ENCODE measurements at places on chromosomes 5 and 9. TPM values are rescaled to one million over a fixed set of nuclear protein-coding genes. Genes with fewer than 3 reads are reported as not detected.

Gene PCDHA1
- total RNA-seq = not detected

Gene ORM2
- not detected for total RNA-seq

Gene TAF11L10
- 0.39 TPM for total RNA-seq

Gene RMRP
- total RNA-seq = 39,103 TPM

Gene ARSK
- total RNA-seq = 9.7 TPM

Gene CD274
- 2.3 TPM for total RNA-seq

Gene OBP2B
- total RNA-seq = not detected

Gene IL5
- total RNA-seq = not detected

Gene GZMA
- total RNA-seq = not detected

Gene DMRT2
- total RNA-seq = 0.39 TPM

Gene ZNF883
- total RNA-seq = 4.7 TPM

Gene SHISAL2B
- not detected for total RNA-seq

Gene WDR41
- total RNA-seq = 108 TPM

Gene SOX30
- not detected for total RNA-seq

Gene PCAT7
- total RNA-seq = not detected

Gene SOHLH1
- not detected for total RNA-seq
